Hematopoietic multipotent progenitor cell treated with erythropoietin and hydrocortisone succinate and interleukin-3 and kit ligand, for 8 days (in vitro differentiated cells): ENCODE measurements at places on chromosomes 12 and 14.

DNA sequence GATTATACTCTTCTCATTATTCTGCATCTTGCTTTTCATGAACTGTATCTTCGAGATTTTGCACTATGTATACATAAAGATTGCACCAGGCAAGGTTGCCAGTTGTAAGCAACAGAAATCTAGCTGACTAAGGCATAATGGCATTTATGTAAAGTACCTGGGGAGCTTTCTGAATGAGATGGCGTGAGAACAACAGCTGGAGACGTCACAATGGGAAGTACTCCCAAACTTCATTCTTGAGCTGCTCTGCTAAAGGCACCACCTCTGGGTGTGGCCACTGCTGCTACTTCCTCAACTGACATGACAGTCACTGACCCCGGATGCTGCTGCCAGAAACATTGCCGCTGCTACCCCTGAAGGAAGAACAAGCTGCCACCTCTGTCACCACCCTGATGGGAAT, 220.7 kb downstream of the NOVA1 start:
- DNase-seq, result no peak

DNA sequence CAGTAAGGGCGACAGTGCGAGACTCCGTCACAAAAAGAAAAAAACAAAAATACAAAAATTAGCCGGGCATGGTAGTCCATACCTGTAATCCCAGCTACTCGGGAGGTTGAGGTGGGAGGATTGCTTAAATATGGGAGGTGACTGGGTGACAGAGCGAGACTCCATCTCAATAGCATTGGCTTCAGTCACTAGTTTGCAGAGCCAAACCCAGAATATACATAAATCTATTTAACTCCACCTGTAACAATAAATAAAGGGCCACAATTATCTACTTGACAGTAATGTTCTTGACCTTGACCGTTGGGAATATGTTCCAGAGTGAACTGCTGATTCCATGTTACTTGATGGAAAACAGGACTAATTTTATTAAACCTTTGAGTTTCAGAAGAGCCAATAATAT, 198.9 kb upstream of the MDGA2 start:
- no peak for DNase-seq

GRCh38 chr12:12946686-12947355, 5.1 kb downstream of the GPRC5D start:
- no peak for DNase-seq

DNA sequence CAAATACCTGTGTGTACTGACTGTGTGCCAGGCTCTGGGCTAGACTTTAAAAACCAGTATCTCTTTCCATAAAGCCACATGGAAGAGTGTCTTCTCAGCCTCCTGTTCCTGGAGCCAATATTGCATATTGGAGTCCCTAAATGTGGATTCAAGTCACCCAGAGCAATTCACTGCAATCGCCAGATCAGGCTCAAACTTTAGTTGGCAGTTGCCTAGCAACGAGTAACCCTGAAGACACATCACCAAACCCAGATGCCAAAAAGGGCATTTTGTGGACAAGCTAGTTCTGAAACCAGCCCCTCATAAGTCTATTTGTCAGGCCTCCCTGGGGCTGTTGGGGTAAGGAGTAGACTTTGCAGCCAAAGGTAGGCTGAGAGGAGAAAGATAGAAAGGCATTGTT, 13.7 kb downstream of the DPF3 start:
- DNase-seq, result no peak

DNA sequence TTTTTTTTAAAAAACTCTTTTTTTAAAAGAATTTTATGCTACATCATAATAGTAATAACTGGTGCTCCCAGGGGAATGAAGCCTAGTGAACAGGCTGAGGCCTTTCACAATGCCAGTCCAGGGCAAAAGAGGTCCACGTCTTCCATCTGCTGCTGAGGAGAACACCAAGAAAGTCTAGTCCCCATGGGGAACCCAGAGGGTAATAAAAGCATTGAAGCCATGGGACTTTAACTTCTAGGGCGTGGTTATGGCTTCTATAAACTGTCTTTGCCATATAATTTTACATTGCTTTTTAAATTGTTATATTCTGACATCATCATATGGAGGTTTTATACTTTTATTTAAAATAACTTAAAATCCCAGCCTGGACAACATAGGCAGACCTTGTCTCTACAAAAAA, 64.3 kb downstream of the SLC16A7 start:
- no peak for DNase-seq

- DNase-seq, result no peak
Measured at GRCh38 chr14:96170961-96171592, 33.6 kb upstream of the BDKRB2 start.

DNA sequence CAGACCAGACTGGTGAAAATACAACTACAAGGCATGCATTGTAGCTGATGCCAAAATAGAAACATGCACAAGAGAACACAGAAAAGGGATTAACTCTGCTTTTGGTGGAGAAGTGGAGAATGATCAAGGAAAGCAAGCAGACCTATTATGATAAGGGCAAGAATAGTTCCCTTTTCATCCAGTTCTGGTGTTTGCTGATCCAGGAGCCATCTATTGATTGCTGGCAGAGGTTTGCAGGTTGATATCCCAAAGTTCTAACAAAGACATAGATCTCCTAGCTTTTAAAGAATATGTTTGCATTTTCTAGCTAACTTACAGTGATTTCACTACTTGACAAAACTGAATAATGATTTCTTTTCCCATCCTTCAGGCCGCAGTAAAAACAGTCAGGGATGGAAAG, 166.2 kb upstream of the CDKN3 start:
- DNase-seq, result no peak

DNA sequence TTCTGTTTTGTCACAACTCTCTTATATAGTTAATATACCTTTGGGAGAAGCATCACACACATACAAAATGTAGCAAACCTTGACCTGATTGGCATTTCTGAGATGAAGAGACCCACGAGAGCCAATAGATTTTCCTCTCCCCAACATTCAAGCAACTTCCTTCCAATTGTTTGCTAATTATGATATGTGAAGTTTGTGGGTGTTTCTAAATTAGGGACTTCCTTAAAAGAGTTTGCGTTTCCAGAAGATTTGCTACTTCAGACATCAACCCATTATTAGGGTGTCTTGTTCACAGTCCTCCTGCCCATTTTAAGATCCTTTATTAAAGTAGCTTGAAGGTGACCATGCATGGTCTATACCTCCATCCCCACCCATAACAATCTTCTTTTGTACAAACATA, 9.4 kb downstream of the AICDA start:
- DNase-seq, result no peak

GRCh38 chr12:92400006-92400405, 254.4 kb upstream of the BTG1 start:
- no peak for DNase-seq

DNA sequence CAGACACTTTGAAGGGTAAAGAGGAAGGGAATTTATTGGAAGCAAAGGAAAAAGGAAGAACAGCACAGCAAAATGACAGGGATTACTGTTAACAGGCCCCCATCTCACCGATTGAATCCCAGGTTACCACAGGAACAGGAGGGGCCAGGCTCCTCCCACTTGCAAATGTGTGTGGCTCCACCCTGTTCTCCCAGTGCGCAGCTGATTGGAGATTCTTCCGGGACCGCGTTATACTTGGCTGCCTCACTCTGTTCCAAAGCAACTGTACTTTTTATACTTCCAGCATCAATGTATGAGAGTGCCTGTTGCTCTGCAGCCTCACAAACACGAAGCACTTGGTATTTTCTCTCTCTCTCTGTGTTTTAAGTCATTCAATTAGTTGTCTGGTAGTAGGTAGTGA, 273.6 kb upstream of the MDGA2 start:
- no peak for DNase-seq

- DNase-seq, result no peak
Measured at GRCh38 chr12:76627346-76628135, 68.0 kb upstream of the OSBPL8 start.

DNA sequence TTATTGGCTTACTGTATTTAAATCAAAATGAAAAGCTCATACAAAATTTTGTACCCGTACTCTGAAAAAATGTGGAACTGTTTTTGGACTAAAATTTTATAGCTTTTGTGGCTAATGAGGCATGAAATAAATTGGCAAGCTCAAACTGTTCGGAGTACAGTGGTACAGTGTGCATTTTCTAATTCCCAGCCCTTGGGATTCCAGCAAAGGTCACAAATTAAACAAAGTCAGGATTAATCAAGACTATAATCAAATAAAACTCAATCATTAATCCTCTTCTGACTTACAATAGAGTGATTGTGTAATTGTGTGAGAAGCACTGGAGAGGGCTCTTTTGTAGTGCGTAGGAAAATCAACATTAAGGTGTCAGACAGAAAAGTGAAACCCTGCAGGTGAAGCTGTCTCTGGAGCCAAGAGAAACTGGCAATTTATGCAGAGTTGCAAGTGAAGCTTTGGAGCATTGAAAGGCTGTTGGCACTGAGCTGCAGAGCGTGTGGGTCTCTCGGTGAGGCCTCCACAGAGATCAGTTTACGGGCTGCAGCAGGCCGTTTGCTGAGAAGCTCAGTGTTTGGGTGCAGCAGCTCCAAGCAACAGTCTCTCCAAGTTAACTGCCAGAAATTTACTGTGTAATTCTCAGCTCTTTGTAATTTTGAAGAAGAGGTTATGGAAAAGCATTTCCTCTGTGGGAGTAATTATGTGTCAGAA, 275.9 kb downstream of the FBXL14 start:
- DNase-seq, result no peak
